Kidney (tissue), 22 donors: ENCODE measurements at places on chromosomes 2 and 18. TPM values are rescaled to one million over a fixed set of nuclear protein-coding genes. Genes with fewer than 3 reads are reported as not detected.

DNA sequence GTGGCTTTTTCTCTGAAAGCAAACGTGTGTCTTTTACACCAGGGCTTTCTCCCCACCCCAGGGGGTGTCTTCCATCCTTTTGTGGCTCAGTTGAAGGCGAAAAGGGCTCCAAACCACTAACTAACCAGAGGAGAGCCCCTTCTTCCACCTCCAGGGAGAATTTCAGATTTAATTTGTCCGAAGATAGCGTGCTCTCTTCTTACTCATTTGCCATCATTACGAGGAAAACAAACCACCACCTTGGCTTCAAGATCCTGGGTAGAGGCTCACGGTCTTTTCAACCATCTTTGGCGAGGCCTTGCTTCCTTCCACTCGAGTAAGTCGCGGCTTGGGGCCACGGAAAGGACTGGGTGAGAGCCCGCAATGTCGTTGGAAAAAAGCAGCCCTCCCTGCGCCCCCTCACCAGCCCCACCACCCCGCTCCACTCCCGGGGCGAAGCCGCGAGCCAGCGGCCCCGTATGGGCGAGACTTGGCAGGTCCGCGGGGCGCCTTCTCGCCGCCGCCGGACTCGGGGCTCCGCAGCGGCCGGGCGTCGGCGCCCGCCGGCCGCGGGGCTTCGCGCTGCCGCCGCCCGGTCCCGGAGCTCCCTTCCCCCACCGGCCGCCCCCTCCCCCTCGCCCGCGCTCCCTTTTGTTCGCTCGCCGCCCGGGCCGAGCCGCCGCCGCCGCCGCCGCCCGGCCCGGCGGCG is 1.7 kb upstream of the ZNF532 start:
- DNase-seq, result peak; percentile 71

GRCh38 chr2:64403426-64403825 is 50.5 kb upstream of the LGALSL start:
- no peak for DNase-seq

GRCh38 chr18:69022426-69022825 is 224.5 kb downstream of the CCDC102B start:
- no peak for DNase-seq

DNA sequence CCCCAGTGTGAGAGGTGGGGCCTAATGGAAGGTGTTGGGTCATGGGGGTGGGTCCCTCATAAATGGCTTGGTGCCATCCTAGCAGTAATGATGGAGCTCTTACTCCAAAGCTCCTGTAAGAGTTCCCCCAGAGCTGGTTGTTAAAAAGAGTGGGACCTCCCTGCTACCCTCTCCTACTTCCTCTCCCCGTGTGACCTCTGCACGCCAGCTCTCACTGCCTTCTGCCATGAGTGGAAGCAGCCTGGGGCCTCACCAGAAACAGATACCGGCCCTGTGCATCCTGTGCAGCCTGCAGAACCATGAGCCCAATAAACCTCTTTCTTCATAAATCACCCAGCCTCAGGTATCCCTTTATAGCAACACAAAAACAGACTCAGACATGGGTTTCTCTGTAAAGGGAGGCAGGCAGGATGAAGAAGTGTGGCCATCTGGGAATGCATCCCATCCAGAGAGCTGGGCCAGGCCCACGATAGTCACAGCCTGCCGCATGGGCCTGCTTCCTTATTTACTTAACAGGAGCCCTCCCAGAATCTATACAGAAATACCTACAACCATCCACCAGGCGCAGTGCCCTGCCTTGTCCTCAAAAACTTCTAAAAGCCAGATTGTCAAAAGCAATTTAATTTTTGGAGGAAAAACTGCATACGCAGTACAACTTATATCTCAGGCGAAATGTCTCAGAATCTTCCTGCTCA is 7.5 kb downstream of the PRLH start:
- DNase-seq, result no peak

GRCh38 chr2:74935975-74936391 is 22.5 kb upstream of the POLE4 start:
- no peak for DNase-seq

- no peak for DNase-seq
These were observed 9.7 kb downstream of the PROKR1 start for GRCh38 chr2:68653034-68653433.

GRCh38 chr2:54455563-54456361 is at the start of gene SPTBN1:
SPTBN1 (plus strand) TSS chr2:54456327; CDS start chr2:54526419, 70,092 bp downstream.
- DNase-seq, result peak; percentile 97

GRCh38 chr2:31390324-31390723 is 24.2 kb downstream of the XDH start:
- DNase-seq, result no peak

DNA sequence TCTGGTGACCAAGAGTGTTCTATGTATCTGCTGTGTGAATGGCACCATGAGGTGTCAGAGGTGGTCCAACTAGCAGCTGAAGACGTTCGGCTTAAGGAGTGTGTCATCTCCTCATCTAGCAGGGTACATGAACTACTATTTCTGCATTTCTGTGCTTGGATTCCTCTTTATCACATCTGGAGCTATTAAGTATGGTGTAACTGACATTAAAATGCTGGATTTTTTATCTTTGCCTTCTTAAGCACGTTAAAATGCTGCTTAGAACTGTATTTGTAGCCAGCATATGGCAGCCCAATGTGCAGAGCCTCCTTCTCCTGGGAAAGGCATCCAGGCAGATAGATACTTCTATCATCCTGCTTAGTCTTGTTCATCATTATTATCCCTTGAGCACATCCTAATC is 409.3 kb upstream of the MMADHC start:
- no peak for DNase-seq

DNA sequence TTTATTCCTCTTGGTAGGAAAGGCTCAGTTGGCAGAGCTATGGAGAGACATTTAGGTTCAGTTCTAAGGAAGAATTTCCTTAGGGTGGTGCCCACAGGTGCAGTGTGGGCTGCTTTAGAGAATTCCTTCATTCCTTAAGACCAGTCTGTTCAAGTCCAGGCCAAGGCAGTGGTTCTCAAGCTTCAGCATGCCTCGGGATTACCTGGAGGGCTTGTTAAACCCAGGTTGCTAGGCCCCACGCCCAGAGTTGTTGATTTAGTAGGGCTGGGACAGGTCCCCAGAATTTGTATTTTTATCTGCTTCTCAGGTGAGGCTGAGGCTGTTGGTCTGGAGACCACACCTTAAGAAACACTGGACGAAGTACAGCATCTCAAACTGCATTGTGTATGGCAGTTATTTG is 68.9 kb downstream of the CERS6 start:
- DNase-seq, result no peak

GRCh38 chr2:216371721-216372702 is at the start of gene MARCHF4:
MARCHF4 (minus strand) TSS chr2:216372483; CDS start chr2:216370260, 2,223 bp downstream.
- DNase-seq, result peak; percentile 93

DNA sequence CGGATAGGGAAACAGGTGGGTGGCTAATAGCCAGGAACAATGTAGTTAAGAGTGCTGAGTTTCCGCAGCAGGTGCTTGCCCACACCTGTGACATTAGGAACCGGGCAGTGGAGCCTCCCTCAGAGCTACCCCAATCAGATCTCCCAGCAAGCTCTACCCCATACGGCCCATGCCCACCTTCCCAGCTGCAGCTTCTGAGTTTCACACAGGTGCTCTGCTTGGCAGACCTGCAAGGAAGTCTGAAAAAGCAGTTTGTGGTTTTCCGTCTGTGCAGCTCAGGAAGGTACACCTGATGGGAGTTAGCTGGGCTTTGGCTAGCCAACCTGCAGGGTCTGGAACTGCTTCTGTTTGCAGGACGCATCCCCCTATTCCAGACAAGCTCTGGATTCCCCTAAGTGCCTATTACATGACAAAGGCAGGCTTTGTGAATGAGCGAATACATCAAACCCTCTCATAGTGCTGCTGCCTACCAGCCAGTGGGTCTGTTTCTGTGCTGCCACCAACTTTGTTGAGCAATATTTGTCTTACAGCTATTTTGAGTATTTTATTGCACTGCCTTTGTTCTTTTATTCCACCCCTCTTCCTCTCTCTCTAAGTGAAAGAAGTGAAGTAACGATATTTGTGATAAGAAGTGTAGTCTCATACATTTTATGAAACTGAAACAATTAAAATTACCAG is 24.7 kb upstream of the CEP68 start:
- peak; percentile 31 for DNase-seq

GRCh38 chr2:189580241-189580651 is 340 bp downstream of the SLC40A1 start:
- DNase-seq, result no peak

DNA sequence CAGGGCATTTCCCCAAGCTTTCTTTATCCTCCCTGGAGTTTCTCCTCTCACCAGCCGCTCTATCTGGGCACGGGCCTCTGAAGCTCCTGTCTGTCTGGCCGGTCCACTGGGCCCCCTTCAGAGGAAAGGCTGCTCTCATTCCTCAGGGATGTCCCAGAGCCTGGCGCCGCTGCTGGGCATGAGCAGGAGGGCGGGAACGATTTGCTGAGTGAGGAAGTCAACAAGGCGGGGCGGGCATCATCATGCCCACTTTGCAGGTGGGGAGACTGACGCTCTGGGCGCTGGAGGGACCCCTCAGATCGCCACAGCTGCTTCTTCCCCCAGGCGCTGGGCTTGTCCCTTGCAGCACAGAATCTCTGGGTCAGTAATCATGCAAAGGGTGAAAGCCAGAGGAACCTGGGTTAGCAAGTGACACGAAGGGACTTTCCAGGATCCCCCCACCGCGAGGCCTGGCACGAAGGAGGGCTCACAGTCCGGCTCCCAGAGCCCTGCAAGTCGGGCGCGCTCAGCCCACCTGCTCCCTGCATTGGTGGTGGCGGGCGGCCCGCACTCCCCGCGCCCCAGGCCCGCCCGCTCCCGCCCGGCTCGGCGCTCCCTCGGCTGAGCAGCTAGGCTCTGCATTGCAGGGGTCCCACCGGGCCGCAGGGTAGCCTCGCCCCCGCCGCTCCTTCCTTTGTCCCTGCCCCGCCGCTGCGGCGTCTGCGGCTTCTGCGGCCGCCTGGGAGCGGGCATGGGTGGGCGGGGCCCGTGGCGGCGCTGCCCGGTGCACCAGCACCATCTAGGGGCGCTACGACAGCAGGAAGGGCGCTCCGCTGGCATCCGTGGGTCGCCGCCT is 157.8 kb downstream of the CYRIA start:
- peak; percentile 87 for DNase-seq

DNA sequence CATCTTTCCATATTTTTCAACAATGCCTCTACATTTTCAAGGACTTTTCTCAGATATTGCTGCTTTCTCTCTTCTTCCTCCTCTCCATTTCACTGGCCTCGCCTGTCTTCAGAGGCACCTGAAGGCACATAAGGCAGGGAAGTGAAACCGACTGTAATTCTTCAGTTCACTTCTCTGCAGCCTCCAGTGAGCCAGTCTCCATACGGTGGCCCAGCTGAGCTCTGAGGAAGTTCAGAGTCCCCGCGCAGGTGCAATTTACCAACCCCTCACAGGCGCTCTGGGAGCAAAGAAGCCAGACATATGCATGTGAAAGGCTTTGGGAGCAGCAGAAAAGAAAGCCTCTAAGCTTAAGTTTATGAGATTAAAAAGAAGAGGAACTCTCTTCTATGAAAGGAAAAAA is 12.4 kb downstream of the KLHL14 start:
- no peak for DNase-seq

- no peak for DNase-seq
These were observed 55.4 kb downstream of the CDC42EP3 start for GRCh38 chr2:37615804-37616676.

DNA sequence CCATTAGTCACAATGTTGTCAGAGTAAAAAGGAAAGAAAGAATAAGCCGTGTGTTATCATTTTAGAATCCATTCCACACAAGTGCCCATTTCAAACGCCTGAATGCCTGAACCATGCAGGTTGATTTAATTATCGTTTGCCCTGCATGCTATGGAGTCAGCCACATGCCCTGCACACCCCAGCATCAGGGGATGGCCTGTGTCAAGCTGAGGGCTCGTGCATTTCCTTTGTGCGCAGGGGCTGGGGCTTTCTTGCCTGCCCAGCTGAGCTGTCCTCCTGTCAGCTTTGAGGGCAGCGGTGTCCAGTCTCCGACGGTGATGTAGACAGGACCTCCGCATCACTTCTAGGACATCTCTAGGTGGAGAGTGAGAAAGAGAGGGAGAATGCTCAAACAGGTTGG is 200.4 kb downstream of the TSN start:
- DNase-seq, result peak; percentile 66

DNA sequence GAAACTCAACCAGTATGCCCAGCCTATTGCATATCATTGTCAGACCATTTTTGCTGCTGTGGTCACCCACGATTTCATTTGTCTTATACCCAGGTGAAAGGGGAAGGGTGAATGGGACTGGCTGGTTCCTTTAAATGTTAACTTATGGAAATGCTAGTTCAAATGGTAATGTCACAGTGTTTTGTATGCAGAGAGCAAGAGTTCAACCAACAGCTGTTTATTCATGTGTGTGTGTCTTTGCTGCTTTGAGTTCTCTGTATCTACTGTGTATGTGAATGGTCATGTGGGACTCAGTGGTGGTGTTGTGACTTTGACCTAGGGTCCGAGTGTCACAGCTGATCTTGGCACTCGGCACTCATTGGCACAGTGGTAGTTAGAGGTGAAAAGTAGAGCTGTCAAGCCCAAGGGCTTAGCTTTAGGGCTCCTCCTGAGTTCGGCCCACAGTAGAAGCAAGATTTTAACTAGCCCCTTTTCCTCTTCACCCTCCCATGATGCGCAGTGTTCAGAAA is 114.6 kb downstream of the NRP2 start:
- DNase-seq, result no peak

DNA sequence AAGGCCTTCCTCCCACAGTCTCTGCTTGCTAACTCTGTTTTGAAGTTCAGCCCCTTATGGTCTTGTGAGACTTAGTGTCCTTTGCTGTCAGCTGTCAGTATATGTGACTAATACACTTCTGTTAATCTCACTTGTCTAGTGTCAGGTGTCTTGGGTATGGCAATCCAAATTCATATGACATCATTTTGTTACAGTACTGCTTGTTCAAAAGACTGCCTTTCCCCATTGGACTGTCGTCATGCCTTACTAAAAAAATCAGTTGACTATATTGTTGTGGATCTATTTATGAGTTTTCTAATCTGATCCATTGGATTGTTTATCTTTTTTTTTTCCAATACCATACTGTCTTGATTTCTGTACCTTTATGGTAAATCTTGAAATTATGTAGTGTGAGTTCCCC is 611.4 kb upstream of the HS6ST1 start:
- no peak for DNase-seq

The GKN1 gene
- not detected for total RNA-seq

The VWA3B gene
- 0.35 TPM for total RNA-seq

The NOTO gene
- total RNA-seq, result not detected

The RELCH gene
- total RNA-seq, result 39.0 TPM

The RUFY4 gene
- 0.69 TPM for total RNA-seq

The BOK gene
- total RNA-seq, result 28.8 TPM

The DTNA gene
- 22.3 TPM for total RNA-seq

The AAK1 gene
- total RNA-seq, result 93.7 TPM

The FOXD4L1 gene
- 0.19 TPM for total RNA-seq

The TMEM247 gene
- not detected for total RNA-seq
